ENCODE measurements at places on chromosomes 11 and 22.

DNA sequence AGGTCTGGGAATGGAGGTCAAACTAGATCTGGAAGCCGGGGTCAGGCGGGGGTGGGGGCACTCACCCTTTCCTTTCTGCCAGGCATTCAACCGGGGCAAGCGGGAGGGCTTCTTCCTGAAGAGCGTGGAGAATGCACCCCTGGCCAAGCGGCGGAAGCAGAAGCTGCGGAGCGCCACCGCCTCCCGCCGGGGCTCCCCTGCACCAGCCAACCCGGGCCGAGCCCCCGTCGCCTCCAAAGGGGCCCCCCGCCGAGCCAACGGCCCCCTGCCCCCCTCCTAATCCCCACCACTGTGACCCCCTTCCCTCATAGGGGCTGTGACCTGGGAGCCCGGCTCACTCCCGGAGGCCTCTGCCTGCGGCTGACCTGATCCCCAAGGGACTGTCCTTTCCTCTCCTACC, 12.2 kb downstream of the RPS6KA4 start:
- DNase-seq, result no peak

- DNase-seq, result no peak
Measured at GRCh38 chr11:13837286-13837685, 125.2 kb upstream of the SPON1 start.

DNA sequence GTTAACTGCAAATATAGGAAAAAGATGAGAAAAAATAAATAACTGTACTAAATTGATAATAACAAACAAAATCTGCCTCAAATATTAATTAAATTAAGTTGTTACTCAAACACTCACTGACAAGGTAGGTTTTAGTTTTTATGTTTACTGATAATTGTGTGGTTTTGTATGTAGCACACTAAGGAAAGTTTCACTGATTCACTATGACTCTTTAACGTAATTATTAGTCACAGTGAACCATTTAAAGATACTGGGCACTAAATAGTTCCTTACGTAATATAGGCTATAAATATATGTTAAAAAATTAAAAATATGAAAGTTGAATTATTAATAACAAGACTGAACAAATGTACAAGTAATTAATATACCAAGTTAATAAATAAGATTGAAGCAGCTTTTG, 2330.0 kb upstream of the RAG2 start:
- DNase-seq, result no peak

DNA sequence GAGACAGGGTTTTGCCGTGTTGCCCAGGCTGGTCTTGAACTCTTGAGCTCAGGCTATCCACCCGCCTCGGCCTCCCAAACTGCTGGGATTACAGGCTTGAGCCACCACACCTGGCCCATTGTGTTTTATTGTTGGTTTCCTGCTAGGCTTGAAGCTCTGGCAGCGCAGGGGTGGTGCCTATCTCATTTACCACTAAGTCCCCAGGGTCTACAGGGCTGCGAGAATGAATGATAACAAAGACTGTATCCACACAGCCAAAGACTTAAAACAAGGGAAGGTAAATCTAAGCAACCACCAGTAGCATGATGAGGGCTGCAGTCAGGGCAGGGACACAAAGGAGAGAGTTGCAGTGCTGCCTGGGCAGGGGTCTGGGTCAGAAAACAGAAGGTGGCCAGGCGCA, 37.3 kb upstream of the XBP1 start:
- DNase-seq, result no peak

- DNase-seq, result no peak
Measured at GRCh38 chr11:56750190-56750589, 1.7 kb upstream of the OR9G4 start.

- no peak for DNase-seq
Measured at GRCh38 chr22:17875156-17875555, 100.9 kb upstream of the BID start.

DNA sequence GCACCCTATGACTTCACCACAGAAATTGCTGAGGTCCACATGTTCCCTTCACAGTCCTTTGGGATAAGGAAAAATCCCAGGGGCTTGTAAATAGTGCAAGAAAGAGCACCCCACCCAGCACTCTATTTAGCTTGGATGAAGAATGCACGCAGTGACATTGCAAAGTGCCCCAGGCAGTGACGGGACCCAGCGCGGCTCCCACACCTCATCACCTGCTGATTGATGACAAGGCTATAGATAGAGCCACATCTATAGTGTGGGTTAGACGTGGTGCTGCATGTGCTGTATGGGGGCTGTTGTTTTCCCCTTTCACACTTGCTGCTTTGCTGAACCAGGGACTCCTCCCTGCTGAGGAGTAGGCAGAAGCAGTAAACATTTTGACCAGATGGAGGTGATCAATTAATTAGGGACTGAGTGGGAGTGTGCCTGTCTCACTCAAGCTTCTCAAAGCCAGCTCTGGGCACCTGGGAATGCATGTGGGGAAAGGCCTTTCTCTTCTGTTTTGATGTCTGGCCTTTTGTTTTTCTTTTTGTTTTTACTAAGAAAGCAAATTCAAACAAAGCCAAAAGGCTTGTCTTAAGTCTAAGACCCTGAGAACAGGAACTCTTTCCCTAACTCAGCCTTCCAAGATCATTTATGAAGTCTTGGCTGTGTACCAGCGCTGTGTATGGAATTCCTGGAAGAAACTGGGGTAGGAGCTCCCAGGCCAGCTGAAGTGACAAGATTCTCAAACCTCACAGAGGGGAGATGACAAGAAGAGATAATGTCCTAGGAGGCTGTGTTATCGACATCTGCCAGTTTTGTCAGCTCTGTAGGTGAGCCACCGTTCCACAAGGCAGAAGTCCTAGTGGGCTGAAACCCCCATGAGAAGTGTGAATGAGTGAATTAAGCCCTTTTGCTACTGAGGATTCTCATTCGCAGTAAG, 219.7 kb downstream of the BARX2 start:
- no peak for DNase-seq

DNA sequence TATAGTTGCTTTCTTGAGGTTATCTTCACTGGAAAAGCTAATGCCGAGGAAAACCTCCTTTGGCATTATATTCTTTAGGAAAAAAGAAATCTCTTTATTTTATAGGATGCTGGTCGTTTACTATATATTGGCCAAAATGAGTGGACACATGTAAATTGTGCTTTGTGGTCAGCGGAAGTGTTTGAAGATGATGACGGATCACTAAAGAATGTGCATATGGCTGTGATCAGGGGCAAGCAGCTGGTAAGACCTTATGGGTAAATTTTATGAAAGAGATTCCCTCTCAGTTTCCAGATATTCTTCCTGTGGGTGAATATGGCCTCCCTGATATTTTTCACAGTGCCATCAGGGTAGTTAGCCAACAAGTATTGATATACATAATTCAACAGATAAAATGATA, 29.4 kb upstream of the TTC36 start:
- DNase-seq, result no peak

DNA sequence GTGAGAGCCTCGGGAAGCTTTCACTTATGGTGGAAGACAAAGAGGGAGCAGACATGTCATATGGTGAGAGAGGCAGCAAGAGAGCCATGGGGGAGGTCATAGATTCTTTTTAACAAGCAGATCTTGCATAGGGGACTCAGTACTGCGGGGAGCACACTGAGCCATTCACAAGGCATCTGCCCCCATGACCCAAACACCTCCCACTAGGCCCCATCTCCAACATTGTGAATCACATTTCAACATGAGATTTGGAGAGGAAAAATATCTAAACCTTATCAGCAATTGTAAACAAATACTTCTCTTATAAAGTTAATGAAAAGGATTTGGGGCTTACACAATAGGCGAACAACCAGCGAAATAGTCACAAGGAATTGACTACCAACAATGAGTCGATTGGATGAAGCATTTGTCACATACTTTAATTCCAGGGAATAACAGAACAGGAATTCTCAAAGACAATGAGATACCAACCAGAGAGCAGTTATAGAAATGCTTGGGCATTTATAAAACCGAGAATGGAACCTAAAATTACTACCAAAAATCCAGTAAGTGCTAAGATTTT, 7.3 kb downstream of the DDI1 start:
- no peak for DNase-seq

- no peak for DNase-seq
Measured at GRCh38 chr11:26964339-26964738, 29.6 kb upstream of the FIBIN start.

- no peak for DNase-seq
Measured at GRCh38 chr22:41075946-41076345, 16.4 kb upstream of the EP300 start.

DNA sequence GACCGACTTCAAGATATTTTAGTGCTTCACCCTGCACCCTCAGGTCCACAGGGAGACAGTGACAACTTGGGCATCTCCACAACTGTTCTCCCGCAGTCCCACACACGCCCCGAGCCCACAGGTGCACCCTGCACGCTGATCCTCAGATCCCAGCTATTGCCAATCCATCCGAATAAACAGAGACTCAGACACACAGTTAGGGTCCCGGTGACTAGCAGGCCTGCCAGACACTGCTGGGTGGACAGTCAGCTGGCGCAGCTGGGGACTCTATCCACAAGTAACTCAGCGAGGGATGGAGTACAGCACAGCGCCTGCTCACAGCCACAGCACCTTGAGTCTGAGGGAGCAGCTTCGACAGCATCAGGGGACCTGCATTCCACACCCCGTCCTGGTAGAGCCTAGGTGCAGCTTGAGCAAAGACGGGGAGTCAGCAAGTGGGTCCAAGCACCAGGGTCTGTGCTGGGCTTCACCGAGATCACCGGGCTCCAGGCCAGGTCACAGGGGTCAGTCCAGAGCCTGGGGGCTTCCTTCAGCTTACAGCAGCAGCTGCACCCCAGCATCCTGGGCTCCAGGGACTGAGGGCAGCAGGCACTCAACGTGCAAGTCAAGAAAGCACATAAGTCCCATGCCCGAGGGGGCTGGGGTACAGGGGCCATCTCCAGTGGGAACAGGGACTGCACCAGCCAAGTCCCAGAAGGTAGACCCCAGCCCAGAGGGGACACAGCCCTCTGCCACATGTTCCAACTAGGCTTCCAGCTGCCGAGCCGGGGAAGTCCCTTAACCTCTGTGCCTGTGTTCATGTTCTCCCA, 7.6 kb downstream of the RPL3 start:
- DNase-seq, result no peak

- no peak for DNase-seq
Measured at GRCh38 chr11:21556926-21557325, 636.0 kb upstream of the ANO5 start.

GRCh38 chr11:76768909-76769560, 14.1 kb upstream of the TSKU start:
- DNase-seq, result no peak

GRCh38 chr11:65207918-65208784, 26.4 kb downstream of the CAPN1 start:
- no peak for DNase-seq

GRCh38 chr11:117160826-117161225, 16.7 kb downstream of the PAFAH1B2 start:
- DNase-seq, result no peak

GRCh38 chr11:124762624-124763155, 600 bp upstream of the ESAM start:
- DNase-seq, result no peak

GRCh38 chr11:60825790-60826189, 16.1 kb upstream of the CCDC86 start:
- no peak for DNase-seq

- no peak for DNase-seq
Measured at GRCh38 chr22:37345863-37346504, 63.7 kb downstream of the CYTH4 start.

- DNase-seq, result no peak
Measured at GRCh38 chr11:128299132-128299726, 288.1 kb downstream of the ETS1 start.

DNA sequence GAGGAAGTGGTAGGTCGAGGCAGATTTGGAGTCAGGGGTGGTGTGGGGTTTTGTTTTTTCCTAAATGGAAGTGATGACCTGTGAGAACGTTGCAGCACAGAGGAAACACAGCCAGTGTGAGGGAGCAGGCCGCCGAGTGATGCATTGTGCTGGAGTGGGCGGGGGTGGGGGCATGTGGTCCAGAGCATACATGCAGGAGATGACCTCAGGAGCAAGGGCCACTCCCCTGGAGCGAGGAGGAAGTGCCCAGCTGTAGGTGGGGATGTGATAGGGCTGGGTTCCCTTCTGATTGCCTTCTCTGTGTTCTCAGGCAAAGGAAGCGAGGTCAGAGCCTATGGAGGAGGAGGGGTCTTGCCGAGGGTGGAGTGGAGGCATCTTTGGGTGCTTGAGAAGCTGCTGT, 81.4 kb downstream of the PPP6R3 start:
- DNase-seq, result no peak

GRCh38 chr11:108859510-108859909, 194.6 kb downstream of the DDX10 start:
- DNase-seq, result no peak

DNA sequence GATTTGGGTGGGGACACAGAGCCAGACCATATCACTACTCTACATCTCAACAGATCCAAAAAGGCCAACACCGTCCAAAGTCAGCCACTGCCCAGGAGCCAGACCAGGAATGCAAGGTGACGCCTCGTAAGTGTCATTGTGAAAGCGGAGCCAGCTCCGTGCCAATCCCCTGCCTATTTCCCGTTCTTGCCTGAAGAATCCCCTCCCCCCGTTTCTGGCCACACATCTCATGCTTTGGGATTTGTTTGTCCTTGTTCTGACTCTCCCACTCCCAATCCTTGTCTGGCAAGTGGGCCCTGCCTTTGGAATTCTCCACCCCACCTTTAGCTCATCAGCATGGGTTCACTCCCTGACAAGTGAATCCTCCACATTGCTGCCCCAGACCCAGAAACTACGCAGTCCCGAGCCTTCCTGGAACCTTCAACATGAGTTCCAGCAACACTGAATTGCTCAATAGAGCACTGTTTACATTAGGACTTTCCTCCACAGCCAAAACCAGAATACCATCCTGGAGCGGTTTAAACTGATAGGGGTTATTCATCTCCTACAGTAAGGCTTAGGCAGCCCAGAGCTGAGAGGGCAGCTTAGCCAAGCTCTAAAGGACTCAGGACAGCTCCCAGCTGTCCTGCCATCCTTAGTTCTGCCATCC, 6.0 kb upstream of the SLC35C1 start:
- DNase-seq, result no peak

- DNase-seq, result no peak
Measured at GRCh38 chr22:19626042-19626587, 88.2 kb upstream of the SEPTIN5 start.

DNA sequence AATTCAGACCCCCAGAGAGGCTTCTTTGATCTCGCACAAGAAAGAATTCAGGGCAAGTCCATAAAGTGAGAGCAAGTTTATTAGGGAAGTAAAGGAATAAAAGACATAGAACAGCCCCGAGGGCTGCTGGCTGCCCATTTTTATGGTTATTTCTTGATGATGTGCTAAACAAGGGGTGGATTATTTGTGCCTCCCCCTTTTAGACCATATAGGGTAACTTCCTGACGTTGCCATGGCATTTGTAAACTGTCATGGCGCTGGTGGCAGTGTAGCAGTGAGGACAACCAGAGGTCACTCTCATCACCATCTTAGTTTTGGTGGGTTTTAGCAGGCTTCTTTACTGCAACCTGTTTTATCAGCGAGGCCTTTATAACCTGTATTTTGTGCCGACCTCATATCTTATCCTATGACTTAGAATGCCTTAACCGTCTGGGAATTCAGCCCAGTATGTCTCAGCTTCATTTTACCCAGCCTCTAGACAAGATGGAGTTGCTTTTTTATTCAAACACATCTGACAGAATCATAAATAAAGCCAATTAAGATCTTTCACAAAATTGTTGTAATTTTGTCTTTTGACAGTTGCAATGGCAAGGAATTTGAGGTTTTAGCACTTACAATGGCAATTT, 7.6 kb downstream of the DDIAS start:
- no peak for DNase-seq

- no peak for DNase-seq
Measured at GRCh38 chr11:60991457-60991856, 20.0 kb downstream of the CD6 start.
